T47D (cell line): ENCODE measurements at places on chromosomes 7 and 10.

DNA sequence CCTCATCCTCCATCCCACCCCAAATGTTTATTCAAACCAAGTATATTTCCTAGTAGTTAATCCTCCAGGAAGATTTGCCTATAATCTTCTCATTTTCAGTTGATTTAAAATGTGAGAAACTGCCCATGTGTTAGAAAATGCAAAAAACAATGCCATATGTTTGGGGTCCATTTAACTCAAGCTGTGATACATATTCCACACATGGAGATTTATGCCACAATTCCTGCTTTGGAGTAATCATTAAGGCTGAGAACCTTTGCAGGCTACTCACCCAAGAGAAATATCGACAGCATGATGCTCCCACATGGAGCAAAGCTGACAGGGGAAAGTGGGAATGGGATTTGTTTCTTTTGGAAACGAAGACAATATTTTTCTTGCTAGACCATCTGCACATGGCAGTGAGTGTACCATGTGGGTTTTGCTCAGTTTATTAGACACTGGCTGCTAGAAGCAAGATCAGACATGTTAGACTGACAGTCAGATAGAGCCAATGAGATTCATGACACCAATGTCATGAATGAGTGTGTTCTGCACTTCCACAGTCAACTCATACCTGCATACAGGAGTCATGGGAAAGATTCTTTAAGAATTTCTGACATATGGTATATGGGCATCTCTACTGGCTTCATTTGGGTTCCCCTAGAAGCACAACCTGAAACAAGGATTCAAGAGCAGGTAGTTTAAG lies 3.4 kb upstream of the GRM8 start:
- DNase-seq = no peak

- no peak for DNase-seq
These were observed 619 bp upstream of the LMTK2 start for GRCh38 chr7:98105942-98106544.

DNA sequence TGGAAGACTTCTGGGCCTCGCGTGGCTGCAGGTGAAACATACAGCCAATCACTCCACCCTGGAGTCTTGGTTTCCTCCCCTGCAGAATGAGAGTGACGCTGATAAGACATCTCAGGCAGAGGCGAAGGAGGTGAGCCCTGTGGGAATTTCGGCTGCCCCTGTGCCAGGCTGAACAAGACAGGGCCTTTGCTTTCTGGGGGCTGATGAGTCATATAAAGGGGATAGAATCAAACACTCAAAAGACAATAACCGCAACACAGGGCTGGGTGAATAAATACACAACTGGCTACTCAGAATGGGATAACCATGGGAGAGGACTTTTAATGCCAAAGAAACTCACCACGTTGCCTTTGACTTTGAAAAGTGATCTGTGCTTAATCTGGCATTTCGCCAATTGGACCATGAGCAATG lies 143.8 kb downstream of the KCNMA1 start:
- DNase-seq = no peak

DNA sequence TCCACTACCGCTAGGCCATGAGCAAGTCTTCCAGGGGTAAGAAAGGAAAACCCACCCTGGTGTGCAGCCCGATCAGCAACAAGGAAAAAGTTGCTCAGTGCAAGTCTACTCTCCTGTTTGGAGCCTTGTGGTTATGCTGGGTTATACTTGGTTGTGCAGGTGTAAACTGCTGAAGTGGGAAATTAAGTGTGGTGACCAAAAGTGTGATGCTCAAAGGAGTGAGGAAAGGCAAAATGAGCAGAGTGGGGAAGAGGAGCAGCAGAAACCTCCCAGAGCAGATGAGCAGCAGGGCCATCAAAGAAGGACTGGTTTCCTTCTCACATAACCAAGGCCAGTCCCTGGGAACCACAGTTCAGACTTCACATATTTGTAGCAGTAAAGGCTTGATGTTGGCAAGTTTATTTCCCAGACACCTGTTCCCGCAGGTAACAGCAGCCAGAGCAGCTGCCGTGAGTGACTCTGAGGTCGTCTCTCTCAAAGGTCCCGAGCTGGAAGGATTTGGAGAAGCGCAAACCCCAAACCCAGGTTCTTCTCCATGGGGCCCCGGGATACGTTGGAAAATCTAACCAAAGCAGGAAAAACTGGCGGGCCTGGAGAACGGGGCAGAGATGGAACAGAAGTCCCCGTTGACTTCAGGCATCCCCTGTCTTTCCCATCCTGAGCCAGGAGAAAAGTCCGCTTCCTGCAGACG lies 607 bp upstream of the SMO start:
- DNase-seq = no peak

GRCh38 chr7:3429981-3430380 lies 128.9 kb downstream of the SDK1 start:
- no peak for DNase-seq

DNA sequence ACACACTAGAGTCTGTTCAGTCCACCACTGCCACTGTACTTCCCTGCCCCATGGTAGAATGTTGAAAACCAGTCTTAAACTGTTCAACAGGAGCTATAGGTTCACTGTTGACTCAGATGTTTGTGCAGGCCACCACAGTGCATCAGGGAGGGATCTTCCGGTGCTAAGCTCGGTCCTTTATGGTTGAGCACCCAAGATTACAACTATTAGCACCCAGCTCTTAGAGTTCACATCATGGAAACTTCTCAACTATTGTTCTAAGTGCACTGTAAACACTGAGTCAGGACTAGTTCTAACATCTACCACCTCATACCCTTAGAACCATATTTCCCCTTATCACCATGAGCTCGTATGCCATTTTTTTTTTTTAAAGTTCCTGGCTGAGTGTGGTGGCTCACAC lies 97.1 kb upstream of the MXI1 start:
- no peak for DNase-seq

- no peak for DNase-seq
These were observed 419.5 kb downstream of the PHTF2 start for GRCh38 chr7:78218051-78218450.

DNA sequence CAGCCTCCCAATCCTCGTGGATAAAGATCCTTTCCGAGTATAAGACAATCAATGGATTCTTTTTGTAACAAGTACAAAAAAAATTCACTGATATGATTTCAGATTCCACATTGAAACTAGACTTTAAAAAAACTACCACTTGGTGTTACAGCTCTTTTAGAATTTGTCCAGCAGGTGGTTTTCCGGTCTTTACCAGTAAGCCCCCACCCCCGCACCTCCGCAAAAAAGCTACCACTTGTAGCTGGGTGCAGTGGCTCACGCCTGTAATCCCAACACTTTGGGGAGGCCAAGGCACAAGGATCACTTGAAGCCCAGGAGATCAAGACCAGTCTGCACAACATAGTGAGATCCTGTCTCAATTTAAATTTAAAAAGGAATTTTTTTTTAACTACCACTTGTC lies 19.8 kb downstream of the IGF2BP3 start:
- no peak for DNase-seq

DNA sequence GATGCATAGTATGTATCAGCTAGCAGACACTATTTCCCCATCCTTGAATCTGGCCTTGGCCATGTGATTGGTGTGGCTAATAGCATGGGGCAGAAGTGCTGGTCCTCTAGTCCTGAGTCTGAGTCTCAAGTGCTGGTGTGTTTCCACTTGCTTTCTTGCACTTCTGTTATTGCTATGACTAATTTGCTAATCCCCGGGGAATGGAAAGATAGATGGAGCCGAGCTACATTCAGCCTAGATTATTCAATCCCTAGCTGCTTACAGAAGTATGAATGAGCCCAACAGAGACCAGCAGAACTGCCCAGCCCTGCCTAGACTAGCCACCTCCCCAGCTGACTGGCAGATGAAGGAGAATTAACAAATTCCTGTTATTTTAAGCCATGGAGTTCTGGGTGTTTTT lies 53.2 kb upstream of the SYPL1 start:
- no peak for DNase-seq

GRCh38 chr10:23534326-23534725 lies 95.5 kb downstream of the OTUD1 start:
- no peak for DNase-seq

DNA sequence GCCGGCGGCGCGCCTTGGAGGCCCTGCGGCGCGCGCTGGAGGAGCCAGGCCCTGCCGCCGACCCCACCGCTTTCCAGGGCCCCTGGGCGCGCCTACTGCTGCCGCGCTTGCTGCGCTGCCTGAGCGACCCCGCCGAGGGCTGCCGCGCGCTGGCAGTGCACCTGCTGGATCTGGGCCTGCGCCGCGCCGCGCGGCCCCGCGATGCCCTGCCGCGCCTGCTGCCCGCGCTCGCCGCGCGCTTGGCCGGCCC lies 280 bp downstream of the DNAAF5 start:
- no peak for DNase-seq

DNA sequence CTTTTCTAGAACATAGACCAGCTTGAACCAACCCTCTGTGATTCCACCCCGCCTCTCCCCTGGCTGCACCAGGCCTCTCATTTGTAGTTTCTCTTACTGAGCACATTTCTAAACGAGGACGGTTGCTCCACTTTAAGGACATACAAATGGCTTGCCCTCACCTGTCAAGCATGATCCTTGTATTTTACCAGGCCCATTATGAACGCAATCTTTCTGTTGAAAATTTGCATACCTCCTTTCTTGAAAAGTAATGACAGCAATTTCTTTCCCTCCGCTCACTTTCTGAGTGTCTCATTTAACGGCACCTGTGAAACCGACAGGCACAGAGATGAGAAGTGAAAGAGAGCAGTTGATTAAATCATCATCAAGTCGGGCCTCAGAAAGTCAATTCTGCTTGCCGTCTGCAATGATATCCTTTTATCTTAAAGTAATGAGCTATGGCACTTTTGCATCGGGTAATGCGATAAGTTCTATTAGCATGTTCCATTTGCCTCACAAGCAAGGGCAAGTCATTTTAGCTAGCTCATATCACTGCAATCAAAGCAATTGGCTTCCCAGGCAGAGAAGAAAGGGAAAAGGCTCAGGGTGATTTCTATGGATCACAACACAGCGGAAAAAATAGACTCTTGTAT lies 705.6 kb upstream of the GALNT17 start:
- no peak for DNase-seq

DNA sequence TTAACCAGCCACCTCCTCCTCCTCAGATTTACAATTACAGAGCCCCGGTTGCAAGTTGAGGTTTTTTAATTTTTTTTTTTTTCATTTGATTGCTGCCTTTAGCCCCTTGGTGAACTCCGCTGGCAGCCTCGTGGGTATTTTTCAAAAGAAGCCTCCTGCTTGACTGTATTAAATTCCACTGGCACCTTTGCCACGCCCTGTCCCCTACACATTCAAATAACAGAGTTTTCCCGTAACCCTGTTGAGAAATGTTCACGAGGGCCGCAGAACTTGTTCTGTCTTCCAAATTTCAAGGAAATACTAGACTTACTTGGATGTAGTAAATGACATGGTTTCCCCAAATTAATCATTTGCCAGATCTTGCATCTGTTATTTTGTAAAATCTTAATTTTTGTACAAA lies 167.0 kb downstream of the ARID5B start:
- no peak for DNase-seq

- peak; percentile 21 for DNase-seq
These were observed 394.9 kb downstream of the DGKB start for GRCh38 chr7:14507617-14508016.

- DNase-seq = no peak
These were observed 1.1 kb upstream of the EIF4H start for GRCh38 chr7:74173074-74173473.

GRCh38 chr7:5646846-5647245 lies 134.6 kb downstream of the RNF216 start:
- no peak for DNase-seq

GRCh38 chr7:81064426-81064825 lies 145.6 kb upstream of the SEMA3C start:
- DNase-seq = no peak

GRCh38 chr10:50410066-50410811 lies 158.9 kb upstream of the ASAH2 start:
- DNase-seq = no peak

- DNase-seq = no peak
These were observed 49.0 kb downstream of the SPOCK2 start for GRCh38 chr10:72039377-72039776.

DNA sequence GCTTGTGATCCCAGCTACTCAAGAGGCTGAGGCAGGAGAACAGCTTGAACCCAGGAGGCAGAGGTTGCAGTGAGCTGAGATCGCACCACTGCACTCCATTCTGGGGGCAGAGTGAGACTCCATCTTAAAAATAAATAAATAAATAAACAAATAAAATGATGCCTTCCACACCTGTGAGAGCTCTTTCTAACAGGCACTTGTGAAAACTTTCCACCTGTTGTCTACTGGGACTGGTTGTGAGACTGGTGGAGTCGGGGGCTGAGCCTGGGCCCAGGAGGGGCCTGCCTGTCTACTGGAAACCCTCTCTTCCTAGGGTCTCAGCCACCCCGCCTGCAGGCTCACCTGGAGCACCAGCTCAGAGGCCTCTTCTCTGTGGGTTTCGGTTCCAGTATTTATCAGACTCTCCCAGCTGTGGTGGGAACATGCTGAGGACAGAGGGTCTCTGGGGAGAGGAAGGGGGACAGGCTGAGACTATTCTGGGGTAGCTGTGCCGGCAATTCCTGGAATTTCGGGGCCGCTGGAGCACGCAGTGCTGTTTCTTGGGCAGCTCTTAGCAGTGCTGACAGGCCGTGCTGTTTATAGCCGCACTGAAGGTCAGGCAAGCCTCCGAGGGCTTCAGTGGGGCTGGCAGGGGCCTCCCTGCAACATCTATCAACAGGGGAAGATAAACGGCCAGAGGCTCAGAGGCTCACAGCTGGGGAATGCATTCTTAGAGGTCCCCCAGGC lies 3.8 kb downstream of the LDB3 start:
- no peak for DNase-seq
